ENCODE measurements at places on chromosomes 5 and 9. TPM values are rescaled to one million over a fixed set of nuclear protein-coding genes. Genes with fewer than 3 reads are reported as not detected.

DNA sequence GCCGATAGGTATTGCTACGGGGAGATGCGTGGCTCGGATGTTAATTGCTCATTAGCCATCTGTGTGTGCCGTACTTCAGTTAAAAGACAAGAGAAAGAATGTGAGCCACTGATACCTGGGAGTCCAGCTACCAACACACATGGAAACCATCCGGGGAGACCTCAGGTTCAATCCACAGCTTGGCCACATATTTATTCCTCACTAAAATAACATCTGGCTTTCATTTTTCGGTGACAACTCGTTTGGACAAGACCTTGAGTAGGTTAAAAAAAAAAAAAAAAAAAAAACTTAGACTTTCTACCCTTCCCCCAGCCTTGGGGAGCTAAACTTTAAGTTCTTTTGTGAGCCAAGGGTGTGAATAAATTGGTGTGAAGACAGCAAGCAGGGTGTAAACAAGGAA is 84.1 kb downstream of the SLIT3 start:
- no peak for ATAC-seq

The ECSCR gene
- 5.0 TPM for total RNA-seq

DNA sequence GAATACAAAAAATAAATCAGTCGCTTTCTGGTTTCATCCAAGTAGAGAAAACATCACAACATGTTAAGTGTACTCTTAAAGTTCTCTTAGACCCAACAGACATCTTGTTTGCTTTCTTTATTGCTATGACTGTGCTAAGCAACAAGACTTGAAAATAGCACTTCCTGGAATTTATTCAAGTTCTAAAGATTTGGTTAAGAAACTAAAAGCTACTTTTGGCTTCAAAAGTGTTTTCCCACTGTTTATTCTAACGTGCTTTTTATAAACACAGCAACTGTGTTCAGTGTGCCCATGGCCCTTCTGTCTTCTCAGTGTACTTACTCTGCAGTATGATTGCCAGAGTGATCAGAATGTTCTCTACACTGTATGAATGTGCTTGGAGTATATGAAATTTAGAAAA is 109.8 kb downstream of the GIN1 start:
- ATAC-seq: no peak

DNA sequence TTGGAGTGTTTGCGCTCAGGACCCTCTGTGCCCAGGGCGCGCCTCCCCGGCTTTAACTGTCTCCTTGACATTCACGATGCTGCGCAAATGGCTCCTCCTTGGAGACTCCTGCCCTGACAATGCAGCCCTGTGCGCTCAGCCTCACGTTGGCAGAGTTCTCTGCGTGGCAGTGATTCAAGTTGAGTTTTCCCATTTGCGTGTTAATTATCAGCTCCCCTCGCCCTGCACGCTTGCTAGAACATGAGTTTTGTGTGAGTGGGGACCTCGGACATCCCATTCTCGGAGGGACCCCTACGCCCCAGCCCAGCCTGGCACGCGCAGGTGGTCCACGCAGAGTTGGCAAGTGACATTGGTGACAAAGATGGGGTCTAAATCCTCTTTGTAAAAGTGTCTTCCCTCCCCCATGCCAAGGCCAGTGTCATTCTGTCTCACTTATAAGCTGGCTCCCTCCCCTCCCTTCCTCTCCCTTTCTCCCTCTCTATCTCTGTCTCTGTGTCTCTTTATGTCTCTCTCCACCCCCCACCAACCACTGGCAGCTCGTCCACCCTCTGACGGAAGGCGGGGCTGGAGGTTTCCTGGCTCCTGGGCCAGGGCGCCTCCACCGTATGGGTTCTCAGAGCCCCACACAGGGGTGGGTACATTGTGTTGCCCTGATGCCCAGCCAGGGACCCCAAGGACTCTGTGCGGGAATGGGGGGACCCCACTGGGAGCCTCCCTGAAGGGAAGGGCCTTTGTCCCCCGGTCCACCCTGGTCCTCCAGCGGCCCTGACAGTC is 169.3 kb downstream of the OLFM1 start:
- ATAC-seq: no peak

GRCh38 chr5:149421372-149421685 is 42.2 kb upstream of the IL17B start:
- no peak for ATAC-seq

The SPAG8 gene
- 0.20 TPM for total RNA-seq

GRCh38 chr5:54518146-54518817 is 723 bp downstream of the SNX18 start:
- peak; percentile 66 for ATAC-seq

- no peak for ATAC-seq
These were observed 1.4 kb downstream of the NOL6 start for GRCh38 chr9:33472171-33472880.

The BAAT gene
- 0.08 TPM for total RNA-seq

The SERF1A gene
- 3.6 TPM for total RNA-seq

- no peak for ATAC-seq
These were observed 3.4 kb upstream of the GAPVD1 start for GRCh38 chr9:125258160-125258785.
